ENCODE measurements at places on chromosomes 1 and 21.

DNA sequence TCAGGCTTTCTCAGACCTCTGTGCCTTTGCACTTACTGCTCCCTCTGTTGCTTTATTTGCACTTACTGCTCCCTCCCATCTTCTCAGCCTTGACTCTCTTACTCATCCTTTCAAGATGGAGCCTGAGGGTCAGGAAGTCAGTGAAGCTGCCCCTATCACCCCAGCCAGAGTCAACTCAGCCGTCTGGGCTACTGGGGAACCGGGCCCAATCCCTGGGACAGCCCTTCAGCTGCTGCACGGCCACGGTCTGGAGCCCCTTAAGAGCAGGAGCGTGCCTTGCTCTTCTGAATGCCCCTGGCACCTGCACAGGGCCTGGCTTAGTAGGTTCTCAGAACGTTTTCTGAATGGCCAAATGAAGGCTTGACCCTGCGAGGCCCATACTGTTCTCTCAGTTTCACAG lies 244.4 kb downstream of the FOXD2 start:
- DNase-seq, result no peak

DNA sequence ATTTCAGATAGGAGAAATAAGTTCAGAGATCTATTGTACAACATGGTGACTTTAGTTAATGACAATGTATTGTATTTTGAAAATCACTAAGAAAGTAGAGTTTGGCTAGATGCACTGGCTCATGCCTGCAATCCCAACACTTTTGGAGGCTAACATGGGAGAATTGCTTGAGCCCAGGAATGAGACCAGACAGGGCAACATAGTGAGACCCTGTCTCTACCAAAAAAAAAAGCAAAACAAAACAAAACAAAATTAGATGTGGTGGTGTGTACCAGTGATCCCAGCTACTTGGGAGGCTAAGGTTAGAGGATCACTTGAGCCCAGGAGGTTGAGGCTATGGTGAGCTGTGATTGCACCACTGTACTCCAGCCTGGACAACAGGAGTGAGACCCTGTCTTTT lies 27.2 kb downstream of the IVNS1ABP start:
- no peak for DNase-seq

- no peak for DNase-seq
Observed at GRCh38 chr1:33599516-33600115, 127.2 kb downstream of the ZSCAN20 start.

- no peak for DNase-seq
Observed at GRCh38 chr21:32298658-32299081, at the start of gene MRAP. Gene MRAP, plus strand, starts transcription at chr21:32298855. Its CDS starts 117 bp downstream, at chr21:32298972.

GRCh38 chr1:183411091-183411490 lies 7.1 kb downstream of the NMNAT2 start:
- DNase-seq, result no peak

- no peak for DNase-seq
Observed at GRCh38 chr1:180941518-180942275, 29.0 kb downstream of the KIAA1614 start.

DNA sequence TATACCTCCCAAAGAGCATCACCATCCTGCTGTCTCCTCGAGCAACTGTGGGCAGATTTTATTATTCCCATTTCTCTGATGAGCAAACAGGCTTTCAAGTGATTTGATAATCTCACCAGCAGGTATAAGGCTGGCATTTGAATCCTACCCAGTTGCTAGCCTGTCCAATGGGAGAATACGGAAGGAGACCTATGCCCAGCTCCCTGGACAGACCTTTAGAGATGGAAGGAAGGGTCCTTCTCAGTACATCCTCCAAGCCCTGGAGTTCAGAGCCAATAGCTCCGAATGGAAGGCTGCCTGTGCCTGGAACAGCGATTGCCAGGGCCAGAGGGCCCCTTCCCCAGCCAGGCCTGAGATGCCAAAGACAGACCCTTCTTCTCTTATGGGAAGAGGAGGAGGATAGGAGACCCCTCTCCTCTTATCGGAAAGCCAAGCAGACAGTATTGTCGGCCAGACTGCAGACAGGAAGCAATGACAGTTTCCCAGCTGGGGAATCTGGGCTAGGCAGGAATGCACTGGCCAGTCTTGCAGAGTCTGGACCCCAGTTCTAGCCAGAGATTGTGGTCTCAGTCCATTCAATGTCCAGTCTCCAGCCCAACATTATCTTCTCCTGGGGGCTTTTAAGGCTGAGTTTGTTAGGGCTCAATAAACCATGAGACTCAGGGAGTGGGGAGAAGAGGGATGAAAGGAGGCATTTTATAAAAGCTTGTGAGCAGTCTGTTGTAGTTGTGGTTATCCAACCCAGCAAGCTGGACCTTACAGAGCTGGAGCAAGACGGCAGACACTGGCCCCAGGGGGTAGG lies 2.0 kb downstream of the IFFO2 start:
- no peak for DNase-seq

- DNase-seq, result no peak
Observed at GRCh38 chr1:5297180-5297885, 642.9 kb downstream of the AJAP1 start.

DNA sequence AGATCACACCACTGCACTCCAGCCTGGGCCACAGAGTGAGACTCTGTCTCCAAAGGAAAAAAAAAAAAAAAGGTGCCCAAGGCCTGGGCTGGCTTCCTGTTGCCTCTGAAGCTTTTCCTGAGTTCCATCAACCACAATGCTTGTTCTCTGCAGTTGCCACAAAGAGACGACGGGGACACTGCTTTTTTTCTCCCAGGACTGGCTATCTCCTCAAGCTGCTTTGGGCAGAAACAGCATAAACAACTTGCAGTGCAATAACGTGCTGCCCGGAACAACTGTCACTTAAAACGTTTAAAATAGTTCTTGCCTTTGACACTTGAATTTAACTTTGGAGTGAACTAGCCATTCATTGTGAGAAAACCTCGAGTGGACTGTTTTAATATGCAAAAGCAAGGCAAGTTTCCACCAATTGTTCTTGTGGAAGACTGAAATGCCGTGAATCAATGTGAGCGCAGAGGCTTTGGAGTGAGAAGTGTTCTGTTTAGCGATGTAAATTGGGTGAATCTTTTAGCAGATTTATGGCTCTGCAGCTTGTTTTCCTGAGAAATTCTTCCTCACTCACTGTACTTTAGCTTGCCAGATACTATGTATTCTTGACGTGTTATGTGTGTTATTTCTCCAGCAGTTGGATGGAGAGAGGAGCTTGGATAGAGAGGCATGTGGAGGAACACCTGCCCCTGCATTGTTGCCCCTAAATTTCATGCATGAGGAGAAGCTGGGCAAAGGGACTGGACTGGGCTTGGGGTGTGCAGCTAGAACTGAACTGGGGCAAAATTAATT lies 188.1 kb upstream of the KIAA0040 start:
- no peak for DNase-seq

GRCh38 chr1:116376729-116377086 lies 3.7 kb downstream of the ATP1A1 start:
- DNase-seq, result no peak

GRCh38 chr1:57007948-57008347 lies 42.1 kb upstream of the C8B start:
- no peak for DNase-seq

- DNase-seq, result no peak
Observed at GRCh38 chr1:208724079-208724478, 479.9 kb upstream of the PLXNA2 start.

- no peak for DNase-seq
Observed at GRCh38 chr1:32500387-32501209, 35.7 kb downstream of the ZBTB8B start.

- no peak for DNase-seq
Observed at GRCh38 chr1:83632906-83633305, 366.0 kb downstream of the TTLL7 start.

DNA sequence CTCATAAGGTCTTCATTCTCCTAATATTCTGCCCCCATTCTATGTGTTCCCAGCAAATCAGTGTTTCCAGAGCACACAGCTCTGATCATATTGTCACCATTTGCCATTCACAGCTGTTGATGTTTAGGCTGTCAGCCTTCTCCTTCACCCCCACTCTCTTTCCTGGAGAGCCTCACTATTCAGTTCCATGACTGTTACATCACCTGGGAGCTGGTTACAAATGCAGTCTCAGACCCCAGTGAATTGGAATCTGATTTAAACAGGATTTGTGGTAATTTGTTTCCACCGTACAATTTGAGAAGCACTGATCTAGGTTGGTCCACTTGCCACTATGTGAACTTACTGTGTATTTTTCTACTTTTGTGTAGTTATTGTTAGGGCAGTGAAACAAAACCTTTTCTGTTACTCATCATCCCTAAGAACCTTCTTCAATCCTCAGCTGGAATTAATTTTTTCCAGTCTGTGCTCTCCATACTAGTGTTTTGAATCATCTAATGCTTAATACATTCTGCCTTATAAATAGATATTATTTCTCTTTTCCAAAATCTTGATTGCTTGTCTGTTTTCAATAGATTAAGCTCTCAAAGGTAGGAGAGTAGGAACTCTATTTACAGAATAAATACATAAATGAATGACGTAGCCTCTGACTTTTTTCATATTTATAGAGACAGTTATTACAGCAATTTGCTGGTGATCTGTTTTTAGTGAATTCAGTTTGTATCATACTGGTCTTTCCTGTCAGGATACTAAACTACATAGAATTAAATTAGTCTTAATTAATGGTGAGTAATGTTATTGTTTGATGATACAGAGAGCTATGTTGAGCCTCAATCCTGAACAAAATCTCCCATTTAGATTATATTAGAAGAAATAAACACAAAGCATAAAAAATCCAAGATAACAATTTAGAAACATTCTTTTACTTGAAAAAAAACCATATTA lies 8.1 kb downstream of the SNX7 start:
- no peak for DNase-seq

DNA sequence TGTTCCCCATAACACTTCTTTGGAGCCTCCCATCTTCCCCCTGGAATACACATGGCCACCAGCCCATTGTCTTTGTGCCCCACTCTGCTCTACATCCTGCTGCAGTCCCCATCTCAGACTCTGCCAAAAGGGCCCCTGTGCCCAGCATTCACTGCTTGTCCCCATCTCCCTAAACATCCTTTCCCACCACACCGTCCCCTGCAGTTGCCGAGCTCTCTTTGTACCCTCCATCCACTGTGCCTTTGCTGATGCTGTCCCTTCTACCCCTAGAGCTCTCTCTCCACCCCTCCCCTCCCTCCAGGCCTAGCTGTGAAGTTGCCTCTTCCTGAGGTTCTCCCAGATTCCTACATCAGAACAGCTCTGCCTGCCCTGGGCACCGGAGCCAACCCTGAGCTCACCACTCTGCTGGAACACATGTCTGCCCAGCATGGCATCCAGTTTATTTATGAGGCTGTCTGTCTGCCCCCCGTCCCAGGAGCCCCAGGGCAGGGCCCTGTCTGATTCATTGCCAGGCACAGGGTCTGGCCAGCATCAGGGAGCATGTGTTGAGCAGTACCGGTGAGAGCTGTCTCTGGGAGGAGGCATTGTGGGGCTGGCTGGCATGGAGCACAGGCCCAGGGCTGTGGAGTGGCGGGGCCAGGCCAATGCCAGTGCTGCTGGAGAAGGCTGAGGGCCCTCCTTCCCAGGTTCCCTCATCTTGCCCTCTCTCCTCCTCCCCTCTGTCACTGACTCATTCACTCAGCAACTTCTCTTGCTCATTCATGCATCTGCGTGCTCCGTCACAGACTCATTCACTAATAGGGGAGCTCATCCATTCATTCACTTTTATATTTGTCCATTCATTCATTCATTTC lies 28.8 kb downstream of the EDN2 start:
- DNase-seq, result no peak

- no peak for DNase-seq
Observed at GRCh38 chr1:64516301-64516700, 46.4 kb downstream of the CACHD1 start.

GRCh38 chr1:184033711-184034167 lies 3.8 kb downstream of the COLGALT2 start:
- no peak for DNase-seq

- DNase-seq, result no peak
Observed at GRCh38 chr1:185896863-185897262, 162.7 kb downstream of the HMCN1 start.

- no peak for DNase-seq
Observed at GRCh38 chr1:76179219-76179698, 104.7 kb downstream of the ST6GALNAC3 start.

DNA sequence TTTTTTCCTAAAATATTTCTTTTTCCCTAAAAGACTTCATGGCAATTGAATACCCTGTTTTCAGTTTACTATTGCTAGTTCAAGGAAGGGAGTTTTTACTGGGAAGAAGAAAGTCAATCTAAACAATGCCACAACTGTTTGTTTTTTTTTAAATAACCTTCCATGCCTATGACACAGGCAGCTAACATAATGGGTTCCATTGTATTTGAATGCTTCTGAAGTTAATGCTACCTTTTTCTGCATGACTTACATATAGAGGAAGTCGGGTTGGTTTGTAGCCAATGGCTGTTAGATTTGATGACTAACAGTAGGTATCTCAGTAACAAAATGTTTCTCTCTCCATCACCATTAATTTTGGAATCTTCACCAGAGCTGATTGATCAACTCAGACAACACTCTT lies 134.0 kb downstream of the KIF26B start:
- DNase-seq, result no peak

- DNase-seq, result no peak
Observed at GRCh38 chr1:18998016-18998724, 41.7 kb upstream of the IFFO2 start.

DNA sequence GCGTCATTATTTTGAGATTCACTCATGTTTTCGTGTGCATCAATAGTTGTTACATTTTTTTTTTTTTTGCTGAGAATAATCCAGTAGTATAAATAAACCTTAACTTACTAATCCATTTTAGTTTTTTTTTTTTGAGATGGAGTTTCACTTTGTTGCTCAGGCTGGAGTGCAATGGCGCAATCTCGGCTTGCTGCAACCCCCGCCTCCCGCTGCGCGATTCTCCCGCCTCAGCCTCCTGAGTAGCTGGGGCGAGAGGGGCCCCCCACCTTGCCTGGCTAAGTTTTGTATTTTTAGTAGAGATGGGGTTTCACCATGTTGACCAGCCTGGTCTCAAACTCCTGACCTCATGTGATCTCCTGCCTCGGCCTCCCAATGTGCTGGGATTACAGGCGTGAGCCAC lies 66.0 kb downstream of the CTH start:
- DNase-seq, result no peak

DNA sequence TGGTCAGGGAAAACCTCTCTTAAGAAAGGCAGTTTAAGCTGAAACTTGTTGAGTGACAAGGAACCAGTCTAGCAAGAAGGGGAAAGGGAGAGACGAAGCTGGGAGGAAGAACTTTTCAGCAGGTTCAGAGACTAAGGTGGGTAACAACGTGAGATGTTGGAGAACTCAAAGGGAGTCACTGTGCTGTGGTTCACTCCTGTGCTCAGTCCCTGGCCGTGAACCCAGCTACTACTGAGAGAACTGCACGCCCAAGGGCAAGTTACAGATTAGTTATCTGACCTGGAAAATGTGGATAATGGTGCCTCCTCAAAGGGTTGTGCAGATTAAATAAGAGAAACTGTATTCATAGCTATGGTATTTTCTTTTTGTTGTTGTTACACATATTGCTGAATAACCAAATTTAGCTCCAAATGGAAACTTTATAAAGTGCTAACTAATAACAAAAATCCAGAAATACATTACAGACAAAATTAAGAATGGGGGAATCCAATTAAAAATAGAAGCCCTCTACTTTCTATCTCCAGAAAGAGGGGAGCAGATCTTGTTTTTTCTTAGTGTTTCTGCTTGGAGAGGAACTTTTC lies 2.9 kb downstream of the ZBTB40 start:
- no peak for DNase-seq

All from activated T-helper 1 cell treated with anti-CD3 and anti-CD28 coated beads, Interleukin-2, amount 50 U/mL, for 16 hours (primary cell).